ENCODE measurements at places on chromosomes 11 and 22. TPM values are rescaled to one million over a fixed set of nuclear protein-coding genes. Genes with fewer than 3 reads are reported as not detected.
A peak's percentile ranks its signal among the peaks of the same experiment; 100 is the strongest.

Gene MMP1
- polyA plus RNA-seq = 2.3 TPM

Gene FGF19
- polyA plus RNA-seq = not detected

Gene KCTD17
- 31.0 TPM for polyA plus RNA-seq

Gene STARD10
- polyA plus RNA-seq = 129 TPM

Gene RAC2
- polyA plus RNA-seq = 7.6 TPM

Gene SEPTIN5
- polyA plus RNA-seq = 56.6 TPM

Gene RIC3
- 2.7 TPM for polyA plus RNA-seq

Gene BATF2
- 3.6 TPM for polyA plus RNA-seq

Gene OR52K1
- 0.29 TPM for polyA plus RNA-seq

Gene HBG1
- 1,002 TPM for polyA plus RNA-seq

Gene HEPHL1
- 0.14 TPM for polyA plus RNA-seq

DNA sequence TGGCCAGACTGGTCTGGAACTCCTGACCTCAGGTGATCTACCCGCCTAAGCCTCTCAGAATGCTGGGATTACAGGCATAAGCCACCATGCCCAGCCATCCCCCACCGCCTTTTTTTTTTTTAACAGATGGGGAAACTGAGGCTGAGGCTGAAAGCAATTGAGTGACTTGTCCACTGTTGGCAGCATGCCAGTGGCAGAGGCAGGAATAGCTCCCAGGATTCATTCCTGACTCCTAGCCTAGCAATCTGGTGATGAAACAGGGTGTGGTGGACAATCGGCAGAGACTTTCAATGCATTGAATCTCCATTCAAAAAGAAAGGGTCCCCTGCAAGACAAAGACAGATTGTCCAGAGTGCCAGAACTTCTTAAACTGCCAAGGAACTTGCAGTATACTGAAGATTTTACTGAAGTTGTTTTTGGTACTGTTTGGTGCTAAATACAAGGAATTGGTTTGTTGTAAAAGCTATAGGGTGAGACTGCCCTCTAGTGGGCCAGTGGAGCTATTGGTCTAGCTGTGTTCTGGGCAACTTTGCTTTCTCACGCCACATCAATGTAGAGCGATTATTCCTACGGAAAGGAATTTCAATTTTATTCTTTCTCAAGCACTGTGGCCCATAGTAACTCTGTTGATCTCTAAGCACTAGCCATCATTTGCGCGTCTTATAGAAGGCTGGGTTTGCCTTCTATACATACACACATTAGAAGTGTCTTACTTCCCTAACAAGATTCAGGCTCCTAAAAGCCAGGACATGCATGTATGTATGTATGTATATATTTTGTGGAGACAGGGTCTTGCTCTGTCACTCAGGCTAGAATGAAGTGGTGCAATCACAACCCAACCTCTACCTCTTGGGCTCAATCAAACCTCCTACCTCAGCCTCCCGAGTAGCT is 21.0 kb downstream of the C22orf31 start:
- peak; percentile 78 for DNase-seq

- no peak for DNase-seq
Measured at GRCh38 chr11:120186774-120187591, 23.8 kb upstream of the OAF start.

DNA sequence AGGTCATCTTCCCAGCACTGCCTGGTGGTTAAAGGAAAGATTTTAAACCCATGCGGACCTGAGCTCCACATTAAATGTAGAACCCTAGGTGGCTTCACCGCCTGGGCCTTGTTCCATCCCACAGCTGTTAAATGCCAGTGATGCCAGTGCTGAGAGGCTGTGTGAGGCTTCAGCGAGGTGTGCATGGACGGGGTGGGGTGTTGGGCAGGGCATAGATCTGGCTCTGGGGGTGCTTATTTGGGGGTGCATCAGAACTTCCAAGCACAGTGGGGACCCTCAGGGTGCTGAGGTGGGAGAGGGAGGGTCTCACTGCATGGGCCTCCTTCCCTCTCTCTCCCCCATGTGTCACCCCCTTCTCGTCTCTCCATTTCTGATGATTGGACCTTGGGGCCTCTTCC is 90.1 kb upstream of the B3GAT1 start:
- DNase-seq = no peak

- peak; percentile 98 for DNase-seq
Measured at GRCh38 chr11:72793425-72794367, at the start of gene STARD10. TSS of gene STARD10 (minus strand) at chr11:72794047. CDS start at chr11:72781181, 12,866 bp downstream.

GRCh38 chr22:19855504-19856409 is 1.1 kb upstream of the GNB1L start:
- peak; percentile 67 for DNase-seq

DNA sequence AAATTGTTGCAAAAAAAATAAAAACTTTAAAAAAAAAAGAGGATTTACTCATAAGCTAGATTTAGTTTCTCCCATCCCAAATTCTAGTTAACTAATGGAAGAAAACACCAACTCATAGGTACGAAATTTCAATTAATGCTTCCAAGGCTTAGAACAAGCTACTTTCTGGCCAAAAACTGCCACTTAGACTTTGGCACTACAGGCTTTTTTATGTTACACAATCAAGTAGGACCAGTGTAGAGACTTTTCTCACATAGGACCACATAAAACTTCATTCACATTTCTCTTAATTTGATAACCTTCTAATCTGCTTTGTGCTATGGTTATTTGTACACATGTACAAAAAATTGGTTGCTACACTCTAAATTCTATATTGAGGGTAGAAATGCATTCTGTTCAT is 3.1 kb downstream of the ST13 start:
- DNase-seq = no peak

DNA sequence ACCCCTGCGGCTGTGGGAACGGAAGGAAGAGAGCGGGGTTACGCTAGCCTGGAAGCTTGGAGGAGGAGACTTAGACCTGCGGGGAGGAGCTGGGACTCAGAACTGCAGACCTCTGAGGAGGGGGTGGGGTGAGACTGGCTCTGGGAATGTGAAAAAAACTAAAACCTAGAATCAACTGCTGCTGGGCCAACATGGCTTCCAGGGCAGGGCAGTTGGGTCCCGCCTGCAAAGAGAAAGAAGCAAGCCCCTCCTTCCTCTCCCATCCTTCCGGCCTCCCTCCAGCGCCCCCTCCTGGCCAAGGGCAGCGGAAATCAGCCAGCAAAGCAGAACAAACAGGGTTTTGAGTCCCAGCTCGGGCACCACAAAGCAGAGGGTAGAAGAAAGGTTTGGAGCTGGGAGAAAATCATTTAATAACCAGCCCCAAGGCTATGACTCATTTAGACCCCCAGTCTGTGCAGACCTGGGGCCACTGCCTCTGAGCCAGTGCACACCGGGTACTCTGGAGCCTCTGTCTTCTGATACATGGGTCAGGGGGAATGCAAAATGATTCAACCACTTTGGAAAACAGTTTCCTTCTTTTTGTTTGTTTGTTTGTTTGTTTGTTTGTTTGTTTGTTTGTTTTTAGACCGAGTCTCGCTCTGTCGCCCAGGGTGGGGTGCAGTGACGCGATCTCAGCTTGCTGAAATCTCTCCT is 7.3 kb upstream of the NCF4 start:
- DNase-seq = no peak

DNA sequence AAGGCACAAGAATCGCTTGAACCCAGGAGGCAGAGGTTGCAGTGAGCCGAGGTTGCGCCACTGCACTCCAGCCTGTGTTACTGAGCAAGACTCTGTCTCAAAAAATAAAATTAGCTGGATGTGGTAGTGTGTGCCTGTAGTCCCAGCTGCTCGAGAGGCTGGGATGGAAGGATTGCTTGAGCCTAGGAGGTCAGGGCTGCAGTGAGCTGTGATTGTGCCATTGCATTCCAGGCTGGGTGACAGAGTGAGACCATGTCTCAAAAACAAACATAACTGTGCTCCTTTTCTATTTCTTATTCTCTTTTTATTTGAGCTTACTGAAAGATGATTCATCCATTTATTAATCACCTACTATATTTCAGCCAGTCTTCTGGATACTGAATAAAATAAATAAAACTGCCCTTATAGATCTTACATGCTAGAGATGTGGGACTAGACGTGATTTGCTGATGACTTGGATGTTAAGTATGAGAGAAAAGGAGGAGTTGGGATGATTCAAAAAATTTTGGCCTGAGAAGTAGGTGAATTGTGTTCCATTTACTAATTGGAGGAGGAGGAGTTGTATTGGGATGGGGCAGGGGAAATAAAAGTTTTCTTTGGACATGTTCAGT is 18.0 kb downstream of the PAAF1 start:
- no peak for DNase-seq

DNA sequence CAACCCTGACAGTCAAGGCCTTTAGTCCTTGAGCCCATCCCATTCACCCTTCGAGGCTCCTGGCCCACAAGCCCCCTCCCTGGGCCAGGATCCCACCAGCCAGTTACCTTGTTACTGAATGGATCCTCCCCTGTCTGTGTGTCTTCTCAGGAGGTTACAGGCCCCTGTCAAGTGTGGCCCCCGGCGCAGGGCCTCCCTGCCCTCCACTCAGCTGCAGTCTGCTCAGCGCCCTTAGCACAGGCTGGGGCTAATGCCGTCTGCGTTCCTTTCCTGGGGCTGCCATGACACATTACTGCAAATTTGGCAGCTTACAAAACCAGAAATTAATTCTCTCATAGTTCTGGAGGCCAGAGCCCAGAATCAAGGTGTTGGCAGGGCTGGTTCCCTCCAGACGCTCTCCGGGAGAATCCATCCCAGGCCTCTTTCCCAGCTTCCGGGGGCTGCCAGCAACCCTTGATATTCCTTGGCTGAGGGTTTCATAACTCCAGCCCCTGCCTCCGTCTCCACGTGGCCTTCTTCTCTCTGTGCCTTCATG is 9.4 kb upstream of the SYT12 start:
- no peak for DNase-seq

- DNase-seq = no peak
Measured at GRCh38 chr11:131146827-131147490, 223.5 kb upstream of the NTM start.

DNA sequence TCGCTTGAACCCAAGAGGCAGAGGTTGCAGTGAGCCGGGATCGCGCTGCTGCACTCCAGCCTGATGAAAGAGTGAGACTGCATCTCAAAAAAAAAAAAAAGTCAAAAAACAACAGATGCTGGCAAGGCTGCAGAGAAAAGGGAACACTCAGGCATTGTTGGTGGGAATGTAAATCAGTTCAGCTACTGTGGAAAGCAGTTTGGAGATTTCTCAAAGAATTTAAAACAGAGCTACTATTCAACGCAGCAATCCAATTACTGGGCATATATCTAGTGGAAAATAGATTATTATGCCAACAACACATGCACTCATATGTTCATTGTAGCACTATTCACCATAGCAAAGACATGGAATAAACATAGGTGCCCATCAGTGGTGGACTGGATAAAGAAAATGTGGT is 89.7 kb downstream of the EFCAB6 start:
- no peak for DNase-seq

DNA sequence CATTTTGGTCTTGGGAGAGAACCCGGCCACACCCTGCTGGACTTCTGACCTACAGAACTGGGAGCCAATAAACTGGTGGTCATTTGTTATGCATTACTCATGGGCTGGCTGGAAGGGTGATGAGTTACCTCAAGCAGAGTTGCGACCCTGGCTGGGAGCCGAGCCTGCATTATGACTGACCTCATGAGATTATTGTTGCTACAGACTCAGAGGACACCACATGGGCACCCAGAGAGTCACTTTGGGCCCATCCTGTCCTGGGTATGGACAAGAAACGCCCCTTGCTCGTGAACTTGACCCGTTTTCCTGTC is 531.7 kb downstream of the TBC1D22A start:
- no peak for DNase-seq

- DNase-seq = no peak
Measured at GRCh38 chr22:44094751-44095302, 70.7 kb downstream of the PARVB start.

GRCh38 chr11:72584939-72585597 is 89.2 kb downstream of the PDE2A start:
- no peak for DNase-seq

DNA sequence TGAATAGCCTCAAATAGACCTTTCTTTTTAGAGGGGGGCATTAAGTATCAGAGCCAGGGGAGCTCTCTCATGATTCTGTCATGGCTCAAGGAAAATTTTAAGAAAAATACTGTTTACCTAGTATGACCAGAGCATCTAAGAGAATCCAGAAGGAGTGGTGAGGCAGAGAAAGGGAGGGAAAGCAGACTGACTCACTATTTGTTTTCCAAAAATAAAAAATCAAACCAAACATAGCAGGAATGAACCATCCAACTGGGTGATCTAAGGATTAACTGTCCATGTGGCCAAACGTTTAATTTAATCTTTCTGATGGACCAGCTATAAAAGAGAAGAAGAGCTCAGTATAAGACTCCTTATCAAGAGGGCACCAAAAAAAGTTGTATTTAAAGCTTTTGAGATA is 70.8 kb downstream of the GAB2 start:
- no peak for DNase-seq

DNA sequence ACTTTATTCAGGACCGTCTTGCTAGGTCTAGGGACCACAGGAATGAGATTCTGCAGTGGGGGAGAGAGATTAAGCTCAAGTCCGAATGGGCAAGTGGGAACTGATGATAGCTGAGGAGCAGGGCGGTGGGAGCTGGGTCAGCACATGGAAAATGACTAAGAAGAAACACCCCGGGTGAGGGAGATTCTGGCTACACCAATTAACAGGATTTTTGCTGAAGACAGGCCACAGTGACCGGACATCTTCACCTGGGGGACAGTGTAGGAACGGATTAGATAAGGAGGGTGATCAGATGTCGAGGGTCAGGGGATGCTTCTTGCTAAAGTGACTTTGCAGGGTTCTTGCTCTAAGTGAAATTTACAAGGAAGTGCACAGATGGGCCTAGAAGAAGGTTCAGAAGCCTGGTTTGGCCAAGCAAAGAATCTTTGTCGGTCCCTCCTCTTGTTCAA is 8.5 kb upstream of the DGCR8 start:
- no peak for DNase-seq

DNA sequence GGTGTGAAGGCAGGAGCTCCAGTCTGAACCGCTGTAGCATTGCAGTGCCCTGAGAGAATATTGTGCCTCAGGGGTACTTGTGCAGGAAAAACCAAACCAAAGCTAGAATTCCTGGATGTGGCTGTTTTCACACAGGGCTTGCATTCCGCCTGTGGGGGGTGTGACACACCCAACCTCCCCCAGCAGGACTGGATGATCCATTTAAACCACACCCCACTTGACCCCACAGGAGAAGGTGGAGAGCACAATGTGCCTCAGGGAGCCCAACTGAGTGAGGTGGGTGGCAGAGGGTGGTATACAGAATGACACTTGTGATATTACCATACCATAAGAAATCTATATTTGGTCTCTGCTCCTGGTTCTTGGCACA is 66.9 kb upstream of the SLC22A12 start:
- no peak for DNase-seq

DNA sequence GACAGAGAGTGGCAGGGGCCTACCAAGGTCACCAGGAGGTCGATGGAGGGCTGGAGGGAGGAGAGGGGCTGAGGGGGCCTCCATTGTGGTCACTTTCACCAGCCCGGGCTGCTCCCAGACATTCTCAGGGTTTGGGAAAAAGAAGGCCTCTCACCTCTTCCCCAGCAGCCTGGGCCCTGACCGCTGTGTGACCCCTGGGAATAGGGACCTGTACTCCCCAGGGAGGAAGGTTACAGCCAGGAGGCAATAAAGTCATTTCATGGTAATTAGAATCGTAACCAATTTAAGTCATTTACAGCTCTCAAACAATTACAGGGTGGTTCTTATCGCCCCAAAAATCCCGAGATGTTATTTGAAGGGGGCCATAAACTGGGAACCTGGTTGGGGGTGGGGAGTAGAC is 37.8 kb downstream of the ISX start:
- DNase-seq = no peak

GRCh38 chr11:65555693-65556231 is 2.4 kb downstream of the LTBP3 start:
- DNase-seq = no peak

All from left lung (tissue), 14 donors.